ENCODE measurements at places on chromosomes 5 and 9. TPM values are rescaled to one million over a fixed set of nuclear protein-coding genes. Genes with fewer than 3 reads are reported as not detected.

PCDHB15 gene
- total RNA-seq: 1.1 TPM

DNA sequence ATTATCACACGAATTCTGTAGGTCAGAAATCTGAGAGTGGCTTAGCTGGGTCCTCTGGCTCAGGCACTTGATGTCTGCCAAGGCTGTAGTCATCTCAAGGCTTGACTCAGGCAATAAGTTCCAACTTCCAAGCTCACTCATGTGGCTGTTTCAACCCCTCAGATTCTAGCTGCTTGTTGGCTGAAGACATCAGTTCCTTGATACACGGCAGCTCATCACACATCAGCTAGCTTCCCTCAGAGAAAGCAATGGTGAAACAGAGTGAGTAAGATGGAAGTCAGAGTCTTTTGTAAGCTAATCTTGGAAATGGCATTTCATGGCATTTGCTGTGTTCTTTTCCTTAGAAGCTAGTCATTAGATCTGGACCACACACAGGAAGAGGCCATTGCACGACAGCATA, 204.2 kb upstream of the PTGER4 start:
- DNase-seq: no peak

DNA sequence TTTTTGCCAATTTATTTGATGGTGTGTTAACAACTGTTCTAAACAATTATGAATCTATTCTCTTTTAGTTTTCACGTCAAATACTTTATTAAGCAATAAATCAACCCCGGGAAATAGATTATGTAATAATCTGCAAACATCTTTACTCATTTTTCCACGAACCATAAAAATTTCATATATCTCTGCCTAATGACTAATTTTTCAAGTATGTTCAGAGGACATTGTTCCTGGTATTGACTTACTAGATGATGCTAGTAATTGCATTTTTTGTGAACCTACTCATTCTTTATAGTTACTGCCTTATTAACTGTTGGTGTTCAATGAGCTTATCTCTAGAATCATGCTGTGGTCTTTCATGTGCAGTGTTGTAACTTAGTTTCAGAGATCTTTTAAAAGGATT, 41.0 kb upstream of the FBN2 start:
- peak; percentile 26 for DNase-seq

CNTNAP3B gene
- 15.0 TPM for total RNA-seq

GKAP1 gene
- total RNA-seq: 1.5 TPM

FAM153A gene
- not detected for total RNA-seq

DNA sequence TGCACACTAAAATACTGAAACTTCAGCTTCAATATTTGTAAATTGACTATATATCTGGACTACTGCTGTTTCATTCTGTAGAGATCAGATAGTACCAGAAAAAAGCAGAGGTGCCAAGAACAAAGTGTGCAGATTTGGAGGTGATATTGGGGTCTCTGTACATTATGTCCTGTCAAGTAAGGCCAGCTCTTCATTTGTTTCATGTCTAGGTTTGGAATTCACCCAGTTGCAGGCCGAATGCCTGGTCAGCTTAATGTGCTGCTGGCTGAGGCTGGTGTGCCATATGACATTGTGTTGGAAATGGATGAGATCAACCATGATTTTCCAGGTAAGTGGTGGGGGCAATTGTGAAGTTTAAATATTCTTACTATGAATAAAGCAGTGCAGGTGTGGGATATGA, 96.9 kb downstream of the NNT start:
- no peak for DNase-seq

OTULINL gene
- total RNA-seq: 0.36 TPM

CRAT gene
- total RNA-seq: 64.8 TPM

DNA sequence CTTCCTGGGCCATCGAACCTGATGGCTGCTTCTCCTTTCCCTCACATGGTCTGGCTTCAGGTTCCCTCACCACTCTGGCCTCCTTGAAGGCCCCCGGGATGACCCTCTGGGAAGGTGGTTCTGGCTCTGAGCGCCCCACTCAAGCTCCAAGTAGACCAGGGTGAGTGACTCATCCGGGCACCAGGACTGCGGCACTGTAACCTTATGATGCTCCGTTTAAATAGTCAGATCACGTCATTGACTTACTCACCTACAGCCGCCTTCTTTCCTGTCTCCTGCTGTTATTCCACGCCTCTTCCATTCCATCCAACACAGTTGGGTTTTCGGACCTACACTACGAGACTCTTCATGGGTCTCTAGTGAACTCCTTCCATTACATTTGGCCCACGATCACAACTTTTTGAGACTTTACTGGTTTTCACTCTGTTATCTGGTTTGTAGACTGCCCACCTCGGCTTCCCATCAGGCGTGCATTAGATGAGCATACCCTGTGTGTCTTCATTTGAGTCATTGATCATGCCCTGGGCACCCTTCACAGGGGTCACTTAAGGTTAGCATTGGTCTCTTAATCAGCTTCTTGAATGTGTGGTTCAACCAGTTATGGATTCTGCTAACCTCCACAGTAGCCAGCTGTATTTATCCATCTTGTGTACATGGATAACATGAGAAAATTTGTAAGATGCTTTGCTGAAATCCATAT, 138.8 kb upstream of the LMX1B start:
- peak; percentile 96 for DNase-seq

DNA sequence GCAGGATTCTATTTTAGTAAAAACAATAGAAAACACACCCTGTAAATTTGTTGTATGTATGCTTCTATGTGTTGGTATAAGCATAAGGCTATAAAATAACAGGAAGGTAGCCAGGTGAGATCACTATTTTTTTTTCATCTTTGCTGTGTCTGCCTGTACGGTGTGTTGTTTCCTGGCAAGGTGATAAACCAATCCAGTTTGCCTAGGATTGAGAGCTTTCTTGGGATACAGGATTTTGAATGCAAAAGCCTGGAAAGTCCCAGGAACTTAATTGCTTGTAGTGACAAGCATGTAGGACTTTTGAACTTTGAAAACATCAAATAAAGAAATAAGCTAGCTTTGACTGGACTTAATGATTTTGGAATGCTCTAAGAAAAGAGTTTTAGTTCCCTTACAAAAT, 83.3 kb upstream of the RORB start:
- DNase-seq: no peak

GRCh38 chr9:70195456-70195855, 63.3 kb upstream of the SMC5 start:
- DNase-seq: no peak

GRCh38 chr9:5688109-5688508, 59.2 kb downstream of the RIC1 start:
- no peak for DNase-seq

GRCh38 chr9:136719195-136719880, 7.0 kb downstream of the DIPK1B start:
- DNase-seq: peak; percentile 82

ALDH1A1 gene
- 0.36 TPM for total RNA-seq

PTPN3 gene
- total RNA-seq: 2.9 TPM

- peak; percentile 8 for DNase-seq
These were observed 1012.8 kb downstream of the MAT2B start for GRCh38 chr5:164518067-164518740.

ZNF462 gene
- 9.8 TPM for total RNA-seq

PHF24 gene
- total RNA-seq: not detected

- no peak for DNase-seq
These were observed 12.4 kb downstream of the IL5 start for GRCh38 chr5:132530946-132531345.

THBS4 gene
- total RNA-seq: 0.29 TPM

DNA sequence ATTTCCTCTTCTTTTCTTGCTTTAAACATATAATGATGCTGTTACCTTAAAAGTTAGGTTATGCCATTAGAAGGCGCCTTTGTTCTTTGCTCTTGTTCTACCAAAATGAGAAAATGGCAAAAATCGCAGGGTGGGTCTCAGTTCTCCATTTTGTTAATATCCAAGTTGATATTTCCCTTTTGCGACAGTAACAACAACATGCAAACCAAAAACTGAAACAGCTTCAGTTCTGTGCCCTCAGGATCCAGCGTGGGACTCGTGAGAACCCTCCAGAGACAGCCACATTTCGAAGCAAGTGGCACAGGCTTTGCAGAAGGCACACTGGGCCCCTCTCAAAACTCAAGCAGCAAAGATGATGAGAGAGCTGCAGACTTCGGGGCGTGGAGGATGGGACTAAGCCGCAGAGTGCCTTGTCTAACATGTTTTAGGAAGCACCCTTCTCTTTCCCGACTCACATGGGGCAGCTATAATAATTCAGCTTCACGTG, 33.0 kb upstream of the LCP2 start:
- no peak for DNase-seq

DNA sequence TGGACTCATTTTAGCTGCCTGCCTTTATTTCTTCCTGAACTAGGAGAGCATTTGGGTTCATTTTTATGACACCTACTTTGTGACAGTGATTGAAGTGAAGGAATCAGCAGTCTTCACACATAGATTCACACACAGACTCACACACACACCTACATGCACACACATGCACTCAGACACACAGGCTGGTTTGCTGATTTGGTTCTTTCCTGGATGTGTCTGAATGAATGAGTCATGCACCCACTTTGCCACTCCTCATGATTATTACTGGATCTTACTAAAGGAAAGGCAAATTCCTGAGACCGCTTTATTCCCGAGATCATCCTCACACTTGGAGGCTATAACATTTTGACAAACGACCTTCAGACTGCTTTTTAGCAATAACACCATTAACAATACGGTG, 529.5 kb downstream of the AGTPBP1 start:
- peak; percentile 22 for DNase-seq

GRCh38 chr9:114902786-114903524, 27.4 kb downstream of the TNFSF8 start:
- no peak for DNase-seq

EDIL3 gene
- 406 TPM for total RNA-seq

- no peak for DNase-seq
These were observed 60.5 kb upstream of the GAS1 start for GRCh38 chr9:87007711-87008366.

- DNase-seq: peak; percentile 32
These were observed 1.0 kb downstream of the FAM200C start for GRCh38 chr5:160398806-160399205.

Measured in osteoblast (primary cell).